ENCODE measurements at places on chromosomes 4 and X.

DNA sequence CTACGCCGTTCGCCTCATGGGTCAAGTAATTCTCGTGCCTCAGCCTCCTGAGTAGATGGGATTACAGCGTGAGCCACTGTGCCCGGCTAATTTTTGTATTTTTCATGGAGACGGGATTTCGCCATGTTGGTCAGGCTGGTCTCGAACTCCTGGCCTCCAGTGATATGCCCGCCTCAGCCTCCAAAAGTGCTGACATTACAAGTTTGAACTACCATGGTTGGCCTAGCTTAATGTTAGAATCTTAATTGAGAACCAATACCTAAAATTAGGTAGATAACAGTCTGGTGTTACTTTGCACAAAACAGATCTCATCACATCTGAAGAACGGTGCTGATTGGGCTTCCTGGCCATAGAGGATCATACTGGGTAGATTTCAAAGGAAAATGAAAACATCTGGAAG, 184.9 kb downstream of the VEGFC start:
- no peak for DNase-seq

GRCh38 chrX:155262970-155263754, 1.1 kb downstream of the RAB39B start:
- no peak for DNase-seq

GRCh38 chr4:129254526-129254925, 158.6 kb downstream of the C4orf33 start:
- no peak for DNase-seq

DNA sequence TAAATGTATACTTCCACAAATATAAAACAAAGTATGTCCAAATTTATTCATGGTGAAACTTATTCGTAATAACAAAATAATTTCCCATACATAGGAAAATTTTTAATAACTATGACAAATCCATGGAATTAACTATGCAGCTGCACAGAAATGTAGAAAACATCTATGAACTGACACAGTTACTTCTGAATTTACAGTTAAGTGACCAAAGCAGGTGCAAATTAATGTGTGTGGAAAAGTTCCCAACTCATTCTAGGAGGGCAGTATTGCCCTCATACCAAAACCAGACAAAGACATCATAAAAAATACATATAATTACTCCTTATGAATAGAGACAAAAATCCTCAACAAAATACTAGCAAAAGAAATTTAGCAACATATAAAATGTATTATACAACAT, 12.5 kb downstream of the LDOC1 start:
- no peak for DNase-seq

DNA sequence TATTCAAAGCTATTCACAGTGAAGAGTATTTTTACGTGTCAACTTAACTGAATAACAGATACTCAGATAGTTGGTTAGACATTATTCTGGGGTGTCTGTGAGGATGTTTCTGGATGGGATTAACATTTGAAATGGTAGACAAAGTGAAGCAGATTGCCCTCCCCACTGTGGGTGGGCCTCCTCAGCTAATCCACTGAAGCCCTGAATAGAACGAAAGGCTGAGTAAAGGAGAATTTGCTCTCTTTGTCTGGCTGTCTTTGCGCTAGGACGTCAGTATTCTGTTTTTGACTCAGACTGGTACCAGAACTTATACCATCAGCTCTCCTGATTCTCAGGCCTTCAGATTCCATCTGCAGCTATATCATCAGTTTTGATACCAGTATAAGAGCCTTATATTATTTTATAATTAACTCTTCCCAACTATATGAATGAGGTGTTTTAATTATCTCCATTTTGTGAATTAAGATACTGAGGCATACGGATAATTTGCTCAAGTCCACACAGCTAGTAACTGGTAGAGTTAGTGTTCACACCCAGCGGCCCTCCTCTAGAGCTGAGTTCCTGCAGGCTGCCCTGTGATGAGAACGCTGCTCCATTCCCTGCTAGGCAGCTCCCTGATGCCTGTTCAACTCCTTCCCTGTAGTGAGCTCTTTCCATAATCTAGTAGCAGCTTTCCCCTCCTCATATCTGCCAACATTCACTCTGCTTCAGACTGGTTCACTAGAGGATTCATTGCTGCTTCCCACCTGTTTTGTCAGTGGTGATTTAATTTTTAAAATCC, 87.5 kb downstream of the RBM46 start:
- no peak for DNase-seq

- no peak for DNase-seq
Observed at GRCh38 chr4:174173360-174173759, 110.1 kb downstream of the FBXO8 start.

DNA sequence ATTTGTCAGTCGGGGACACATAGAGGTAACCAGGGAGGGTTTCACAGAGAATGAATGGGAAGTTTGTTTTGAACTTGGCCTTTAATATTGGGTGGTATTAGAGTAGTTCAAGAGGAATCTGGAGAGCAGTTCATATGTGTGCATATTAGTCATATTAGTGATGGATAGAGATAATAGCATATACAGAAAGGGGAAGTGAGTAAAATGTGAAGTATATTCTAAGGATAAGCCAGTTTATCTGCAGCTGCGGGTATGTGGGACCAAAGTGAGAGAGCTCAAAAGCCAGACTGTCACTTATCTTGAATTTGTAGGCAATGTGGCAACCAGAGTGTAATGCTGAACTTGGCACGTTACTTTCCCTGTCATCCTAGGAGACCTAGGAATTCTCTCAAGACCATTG, 169.9 kb downstream of the AFF2 start:
- DNase-seq, result no peak
